ENCODE measurements at places on chromosomes 5 and 9. TPM values are rescaled to one million over a fixed set of nuclear protein-coding genes. Genes with fewer than 3 reads are reported as not detected.

PPP3R2 gene
- not detected for total RNA-seq

DNA sequence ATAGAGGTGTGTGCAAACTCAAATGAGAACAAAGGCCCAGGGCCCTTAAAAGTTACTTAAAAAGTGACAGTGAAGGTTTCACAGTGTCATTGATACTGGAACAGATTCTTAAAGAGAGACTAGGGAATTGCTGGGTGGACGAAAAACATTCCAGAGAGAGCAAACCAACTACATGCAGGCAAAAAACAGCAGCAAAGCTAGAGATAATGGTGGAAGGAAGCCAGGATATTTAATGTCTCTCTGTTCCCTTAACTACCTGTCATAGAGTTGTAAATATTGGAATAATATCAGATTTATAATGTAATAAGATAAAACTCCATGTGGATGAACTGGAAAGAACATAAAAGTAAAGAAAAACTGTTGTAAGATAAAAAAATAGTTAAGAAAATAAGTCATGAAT is 508.6 kb downstream of the TAF11L14 start:
- peaks cover 12% of the 10 kb centered on the region for H3K4me1 ChIP-seq
- H3K4me3 ChIP-seq = no peak overlapping the region
- no peak for DNase-seq
- H3K27me3 ChIP-seq = no peaks in the 10 kb centered on the region

GLRA1 gene
- total RNA-seq = 0.21 TPM

DNA sequence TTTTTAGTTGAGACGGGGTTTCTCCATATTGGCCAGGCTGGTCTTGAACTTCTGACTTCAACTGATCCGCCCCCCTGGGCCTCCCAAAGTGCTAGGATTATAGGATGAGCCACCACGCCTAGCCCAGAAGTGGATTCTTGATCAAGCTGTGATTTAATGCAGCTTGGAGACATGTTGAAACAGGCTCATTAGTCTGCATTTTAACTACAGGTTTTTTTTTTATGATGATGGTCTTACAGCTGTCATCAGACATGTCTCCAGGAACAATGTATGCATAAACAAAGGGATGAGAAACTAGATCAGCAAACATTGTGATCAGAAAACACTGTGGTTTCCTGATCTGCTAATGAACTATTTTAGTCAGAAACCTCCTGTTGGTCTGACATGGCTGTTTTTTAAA is 30.0 kb upstream of the PLPP1 start:
- no peak for DNase-seq
- H3K27me3 ChIP-seq = no peaks in the 10 kb centered on the region
- no peaks in the 10 kb centered on the region for H3K4me1 ChIP-seq
- H3K27ac ChIP-seq = no peak overlapping the region

DNA sequence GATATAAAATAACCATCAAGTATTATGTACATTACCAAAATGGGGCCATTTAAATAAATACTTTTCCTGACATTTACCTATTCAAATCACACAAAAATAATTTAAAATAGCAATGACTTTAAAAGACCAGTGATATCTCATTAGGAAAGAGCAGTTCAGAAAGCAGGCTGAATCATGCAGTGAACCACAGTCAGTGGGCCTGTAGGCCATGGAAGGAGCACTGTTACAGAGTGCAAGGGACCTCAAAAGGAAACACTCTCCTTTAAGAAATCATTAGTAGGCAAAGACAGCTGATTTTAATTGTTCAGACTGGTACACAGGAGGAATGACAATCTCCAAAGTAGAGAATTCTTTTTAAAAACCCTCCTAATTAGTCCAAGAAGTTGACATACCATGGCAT is 283.5 kb upstream of the EFNA5 start:
- H3K36me3 ChIP-seq = peaks cover 4% of the 10 kb centered on the region
- DNase-seq = no peak
- no peaks in the 10 kb centered on the region for H3K27me3 ChIP-seq
- H3K4me3 ChIP-seq = no peak overlapping the region
- H3K27ac ChIP-seq = no peak overlapping the region

DNA sequence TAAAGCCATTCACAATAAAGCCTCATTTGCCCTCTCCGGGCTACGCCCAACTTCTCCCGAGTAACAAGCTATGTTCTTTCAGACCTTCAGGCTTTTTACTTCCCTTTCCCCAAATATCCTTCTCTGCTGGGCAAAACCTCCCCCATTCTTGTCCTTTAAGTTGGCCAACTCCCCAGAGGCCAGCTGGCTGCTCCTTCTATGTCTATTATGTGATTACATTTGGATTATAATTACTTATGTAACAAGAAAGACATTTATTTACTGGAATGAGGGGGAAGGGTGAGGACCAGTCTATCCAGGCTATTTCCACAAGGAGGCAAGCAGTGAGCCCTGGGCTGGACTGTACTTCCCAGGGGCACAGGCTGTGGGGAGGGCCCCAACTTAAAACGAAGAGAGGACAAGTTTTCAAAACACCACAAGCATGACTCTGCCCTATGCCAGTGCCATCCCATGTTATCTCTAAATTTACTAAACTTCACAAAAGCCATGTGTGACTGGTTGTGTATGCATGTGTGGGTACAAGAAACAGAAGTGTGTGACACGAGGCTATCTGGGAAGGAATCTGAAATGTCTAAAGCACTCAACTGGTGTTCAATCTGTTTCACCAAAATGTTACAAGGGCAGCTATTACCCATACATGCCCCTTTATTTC is 84.5 kb downstream of the GNAQ start:
- no peaks in the 10 kb centered on the region for H3K27me3 ChIP-seq
- no peak overlapping the region for H3K4me3 ChIP-seq
- H3K36me3 ChIP-seq = no peaks in the 10 kb centered on the region
- no peak for DNase-seq
- peaks cover 45% of the 10 kb centered on the region for H3K4me1 ChIP-seq
- H3K27ac ChIP-seq = no peak overlapping the region

- no peak overlapping the region for H3K27ac ChIP-seq
- H3K4me3 ChIP-seq = peak overlapping the region; percentile 87
- H3K4me1 ChIP-seq = peaks cover 70% of the 10 kb centered on the region
- peaks cover 5% of the 10 kb centered on the region for H3K36me3 ChIP-seq
- peaks cover 44% of the 10 kb centered on the region for H3K27me3 ChIP-seq
Measured at GRCh38 chr5:31196309-31196708, 2.8 kb downstream of the CDH6 start.

NADK2 gene
- 27.2 TPM for total RNA-seq

- H3K27ac ChIP-seq = no peak overlapping the region
- no peaks in the 10 kb centered on the region for H3K36me3 ChIP-seq
- H3K4me1 ChIP-seq = peaks cover 4% of the 10 kb centered on the region
- no peaks in the 10 kb centered on the region for H3K27me3 ChIP-seq
- H3K4me3 ChIP-seq = no peak overlapping the region
Measured at GRCh38 chr5:24497591-24498157, 147.1 kb downstream of the CDH10 start.

GRCh38 chr5:16889203-16889971 is 46.7 kb downstream of the MYO10 start:
- DNase-seq = no peak
- no peaks in the 10 kb centered on the region for H3K36me3 ChIP-seq
- H3K4me1 ChIP-seq = peaks cover 62% of the 10 kb centered on the region
- H3K27me3 ChIP-seq = no peaks in the 10 kb centered on the region
- H3K27ac ChIP-seq = peak overlapping the region; percentile 58

DNA sequence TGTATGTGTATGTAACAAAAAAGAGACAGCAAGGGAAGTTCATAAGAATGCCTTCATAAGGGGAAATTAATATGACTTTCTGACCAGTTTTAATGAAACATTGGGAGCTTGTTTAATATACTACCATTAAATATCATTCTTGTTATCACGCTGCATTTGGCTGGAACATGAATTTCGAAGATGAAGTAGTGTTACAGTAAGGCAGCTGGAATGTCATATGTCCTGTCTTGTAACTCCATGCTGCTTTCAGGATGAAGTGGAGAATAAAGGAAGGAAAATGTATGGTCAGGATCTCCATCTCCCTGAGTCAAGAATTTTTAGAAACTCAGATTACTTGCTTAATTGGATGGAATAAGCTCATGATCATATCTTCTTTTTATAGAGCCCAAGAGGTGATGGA is 61.5 kb upstream of the DMAC1 start:
- no peaks in the 10 kb centered on the region for H3K27me3 ChIP-seq
- no peak overlapping the region for H3K4me3 ChIP-seq
- peaks cover 11% of the 10 kb centered on the region for H3K4me1 ChIP-seq
- H3K36me3 ChIP-seq = no peaks in the 10 kb centered on the region
- no peak overlapping the region for H3K27ac ChIP-seq

- no peak for DNase-seq
- H3K4me3 ChIP-seq = no peak overlapping the region
- H3K36me3 ChIP-seq = no peaks in the 10 kb centered on the region
- H3K4me1 ChIP-seq = no peaks in the 10 kb centered on the region
- H3K27ac ChIP-seq = no peak overlapping the region
Measured at GRCh38 chr5:35067985-35068384, 20.2 kb upstream of the AGXT2 start.

- H3K27me3 ChIP-seq = no peaks in the 10 kb centered on the region
- H3K4me1 ChIP-seq = no peaks in the 10 kb centered on the region
- no peak overlapping the region for H3K4me3 ChIP-seq
- no peak overlapping the region for H3K27ac ChIP-seq
- no peak for DNase-seq
Measured at GRCh38 chr9:32986971-32987370, 14.5 kb downstream of the APTX start.

DNA sequence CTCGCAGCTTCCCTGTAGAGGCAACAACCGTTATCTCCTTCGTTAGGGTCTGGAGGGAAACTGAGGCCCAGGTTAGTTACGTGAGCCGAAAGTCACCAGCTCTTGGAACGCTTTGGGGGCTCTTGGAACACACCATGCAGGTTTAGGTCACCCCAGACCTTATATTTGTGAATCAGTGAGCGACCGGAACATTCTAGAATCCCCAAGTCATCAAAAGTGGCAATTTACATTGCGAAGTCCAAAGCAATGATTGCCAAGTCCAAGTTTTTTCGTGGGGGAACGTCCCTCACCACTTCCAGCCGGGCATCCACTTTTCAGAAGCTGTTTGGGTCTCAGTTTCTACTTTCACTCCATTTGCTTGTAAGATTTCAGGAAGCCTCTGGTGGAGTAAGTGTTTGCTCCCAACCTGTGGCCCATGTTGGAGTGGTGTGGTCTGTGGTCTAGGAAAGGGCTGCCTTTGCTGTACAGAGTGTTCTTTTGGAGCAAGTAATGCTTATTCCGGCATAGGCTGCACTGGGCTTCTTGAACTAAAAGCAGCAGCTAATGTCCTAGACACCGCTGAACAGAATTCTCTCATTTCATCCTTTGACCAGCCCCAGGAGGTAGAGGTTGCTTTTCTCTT is 32.8 kb upstream of the SPRY4 start:
- H3K4me1 ChIP-seq = peaks cover 67% of the 10 kb centered on the region
- H3K36me3 ChIP-seq = no peaks in the 10 kb centered on the region
- peak overlapping the region; percentile 99 for H3K27ac ChIP-seq
- no peaks in the 10 kb centered on the region for H3K27me3 ChIP-seq
- peak overlapping the region; percentile 88 for H3K4me3 ChIP-seq

LCN12 gene
- 0.50 TPM for total RNA-seq

GRCh38 chr5:39500551-39501175 is 75.9 kb upstream of the DAB2 start:
- no peak for DNase-seq
- peaks cover 4% of the 10 kb centered on the region for H3K4me1 ChIP-seq
- H3K27me3 ChIP-seq = no peaks in the 10 kb centered on the region
- no peaks in the 10 kb centered on the region for H3K36me3 ChIP-seq
- H3K27ac ChIP-seq = no peak overlapping the region

DNA sequence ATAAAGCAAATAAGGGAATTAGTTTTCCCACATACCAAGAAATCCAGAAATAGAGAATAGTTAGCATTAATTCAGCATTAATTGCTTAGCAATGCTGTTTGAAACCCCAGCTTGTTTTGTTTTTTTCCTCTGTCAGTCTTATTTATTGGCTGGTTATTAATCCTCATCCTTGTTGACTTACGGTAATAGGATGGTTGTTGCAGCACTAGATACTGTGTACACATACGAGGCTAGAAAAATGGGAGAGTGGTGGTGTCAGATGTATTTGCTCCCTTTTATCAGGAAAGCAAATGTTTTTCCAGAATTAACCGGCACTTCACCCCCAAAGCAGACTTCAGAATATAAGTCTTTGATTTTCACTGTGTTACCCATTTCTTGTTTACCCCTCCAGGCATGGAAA is 60.4 kb downstream of the ERBIN start:
- no peak overlapping the region for H3K4me3 ChIP-seq
- DNase-seq = no peak
- H3K27ac ChIP-seq = no peak overlapping the region
- H3K27me3 ChIP-seq = no peaks in the 10 kb centered on the region
- peaks cover 6% of the 10 kb centered on the region for H3K36me3 ChIP-seq
- H3K4me1 ChIP-seq = peaks cover 29% of the 10 kb centered on the region

TSSK1B gene
- 0.16 TPM for total RNA-seq

DNA sequence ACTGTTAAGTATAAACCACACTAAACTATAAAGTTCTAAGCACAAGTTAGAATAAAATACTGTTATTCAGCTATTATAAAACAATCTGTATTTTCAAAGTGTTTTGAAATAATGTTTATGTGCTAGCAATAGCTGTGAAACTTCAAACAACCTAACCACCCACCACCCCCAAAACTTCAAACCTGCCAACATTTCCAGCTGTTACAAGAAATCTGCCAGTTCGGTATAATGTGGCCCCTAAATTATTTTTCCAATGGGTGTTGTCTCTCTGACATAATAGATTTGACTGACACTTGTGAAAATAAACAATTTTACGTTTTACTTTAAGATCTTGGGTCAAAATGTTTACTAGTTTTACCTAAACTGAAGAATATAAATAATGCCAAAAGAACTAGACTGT is 24.7 kb downstream of the MAPKAP1 start:
- DNase-seq = no peak
- no peaks in the 10 kb centered on the region for H3K27me3 ChIP-seq
- no peak overlapping the region for H3K27ac ChIP-seq
- no peak overlapping the region for H3K4me3 ChIP-seq
- no peaks in the 10 kb centered on the region for H3K36me3 ChIP-seq
- no peaks in the 10 kb centered on the region for H3K4me1 ChIP-seq

SLC24A2 gene
- 0.14 TPM for total RNA-seq

- H3K27ac ChIP-seq = no peak overlapping the region
- no peak for DNase-seq
- no peak overlapping the region for H3K4me3 ChIP-seq
- H3K4me1 ChIP-seq = peaks cover 27% of the 10 kb centered on the region
- H3K27me3 ChIP-seq = no peaks in the 10 kb centered on the region
- H3K36me3 ChIP-seq = no peaks in the 10 kb centered on the region
Measured at GRCh38 chr5:169050146-169050571, 250.8 kb downstream of the SLIT3 start.

DNA sequence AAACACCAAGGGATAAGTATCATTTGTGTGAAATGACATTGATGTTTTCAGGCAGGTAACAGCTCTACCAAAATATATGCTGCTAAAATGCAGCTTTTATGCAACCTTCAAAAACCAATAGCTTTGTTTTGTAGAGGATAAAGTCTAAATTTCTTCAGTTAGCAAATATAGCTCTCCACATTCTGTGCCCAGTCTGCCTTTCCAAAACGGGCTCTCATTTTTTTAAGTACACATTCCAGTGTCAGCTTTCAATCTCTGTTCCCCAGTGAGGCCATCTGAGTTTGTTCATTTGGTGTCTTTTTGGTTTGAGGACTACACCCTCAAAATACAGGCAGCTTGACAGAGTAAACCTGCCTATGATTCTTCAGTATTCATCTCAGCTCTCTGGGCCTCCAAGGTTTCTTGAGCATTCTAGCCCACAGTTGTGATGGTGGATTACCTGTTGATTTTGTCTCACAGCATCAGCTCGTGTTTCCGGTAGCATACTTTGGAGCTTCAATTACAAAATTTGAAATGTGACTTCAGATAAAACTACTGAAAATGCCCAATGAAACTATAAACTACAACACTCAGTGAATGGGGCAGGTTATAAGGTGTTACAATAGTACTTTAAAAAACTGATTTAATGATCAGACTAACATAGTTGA is 55.7 kb downstream of the NR3C1 start:
- no peaks in the 10 kb centered on the region for H3K4me1 ChIP-seq
- no peak overlapping the region for H3K27ac ChIP-seq
- no peak overlapping the region for H3K4me3 ChIP-seq
- DNase-seq = no peak
- no peaks in the 10 kb centered on the region for H3K36me3 ChIP-seq
